GM23248 (cell line): ENCODE measurements at places on chromosomes 13 and 19. TPM values are rescaled to one million over a fixed set of nuclear protein-coding genes. Genes with fewer than 3 reads are reported as not detected.

CPT1C gene
- total RNA-seq = 11.7 and 16.6 TPM in 2 replicates

VSTM2B gene
- total RNA-seq = not detected in 2 replicates

STOML3 gene
- total RNA-seq = not detected in 2 replicates

RAVER1 gene
- total RNA-seq = 23.0 and 27.1 TPM in 2 replicates

GRCh38 chr19:8592231-8593009 is 15.2 kb upstream of the MYO1F start:
- H3K4me3 ChIP-seq = peak overlapping the region; percentile 65
- H3K4me1 ChIP-seq = no peaks in the 10 kb centered on the region
- no peaks in the 10 kb centered on the region for H3K27me3 ChIP-seq
- no peak overlapping the region for H3K27ac ChIP-seq
- peak; percentile 100 for DNase-seq

DNA sequence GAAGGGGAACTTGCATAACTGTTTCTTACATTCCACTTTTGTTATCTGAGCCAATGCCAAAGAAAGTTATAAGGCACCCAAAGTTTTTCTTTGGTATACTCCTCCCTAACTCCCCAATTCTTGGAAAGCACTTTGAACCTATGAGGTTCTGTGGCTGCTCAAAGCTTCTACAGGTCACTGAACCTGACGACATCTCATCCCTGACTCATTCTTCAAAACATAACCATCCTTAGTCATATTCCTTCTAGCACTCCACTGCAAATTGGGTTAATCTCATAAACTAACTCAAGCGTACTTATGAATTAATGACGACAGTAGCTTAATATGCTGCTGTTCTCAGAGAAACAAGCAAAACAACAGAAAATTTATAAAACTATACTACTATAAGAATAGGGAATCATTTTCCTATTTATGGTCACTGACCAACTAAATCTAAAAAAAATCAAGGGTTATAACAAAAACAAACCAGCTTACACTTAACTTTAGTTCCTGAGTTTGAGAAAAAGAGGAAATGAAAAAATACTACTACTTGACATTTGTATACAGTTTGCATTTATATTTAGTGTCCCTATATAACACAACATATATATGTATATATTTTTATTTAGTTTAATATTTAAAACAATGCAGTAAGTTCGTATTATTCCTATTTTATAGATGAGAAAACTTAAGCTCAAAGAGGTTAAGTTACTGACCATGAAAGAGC is 69.1 kb downstream of the CAB39L start:
- no peak overlapping the region for H3K27ac ChIP-seq
- no peaks in the 10 kb centered on the region for H3K27me3 ChIP-seq
- peak; percentile 88 for DNase-seq
- H3K4me3 ChIP-seq = no peak overlapping the region
- no peaks in the 10 kb centered on the region for H3K36me3 ChIP-seq
